HT-29 (cell line): ENCODE measurements at places on chromosomes 6 and 20.

DNA sequence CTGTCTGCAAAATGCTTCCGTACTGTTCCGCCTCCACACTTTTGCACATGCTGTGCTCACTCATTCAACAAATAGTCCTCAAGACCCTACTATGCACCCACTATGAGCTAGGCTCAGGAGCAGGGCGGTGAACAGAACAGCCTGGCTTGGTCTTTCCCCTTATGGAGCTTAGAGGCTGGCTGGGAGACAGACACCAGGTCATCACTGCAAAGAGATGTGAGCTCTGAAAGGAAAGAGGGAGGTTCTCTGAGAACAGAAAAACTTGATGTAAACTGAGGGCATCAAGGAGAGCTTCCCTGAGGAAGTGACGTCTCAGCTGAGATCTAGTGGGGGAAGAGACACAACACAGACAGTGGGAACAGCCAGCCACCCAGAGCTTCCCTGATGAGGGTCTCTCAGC lies 31.0 kb upstream of the TGM2 start:
- no peak for DNase-seq

DNA sequence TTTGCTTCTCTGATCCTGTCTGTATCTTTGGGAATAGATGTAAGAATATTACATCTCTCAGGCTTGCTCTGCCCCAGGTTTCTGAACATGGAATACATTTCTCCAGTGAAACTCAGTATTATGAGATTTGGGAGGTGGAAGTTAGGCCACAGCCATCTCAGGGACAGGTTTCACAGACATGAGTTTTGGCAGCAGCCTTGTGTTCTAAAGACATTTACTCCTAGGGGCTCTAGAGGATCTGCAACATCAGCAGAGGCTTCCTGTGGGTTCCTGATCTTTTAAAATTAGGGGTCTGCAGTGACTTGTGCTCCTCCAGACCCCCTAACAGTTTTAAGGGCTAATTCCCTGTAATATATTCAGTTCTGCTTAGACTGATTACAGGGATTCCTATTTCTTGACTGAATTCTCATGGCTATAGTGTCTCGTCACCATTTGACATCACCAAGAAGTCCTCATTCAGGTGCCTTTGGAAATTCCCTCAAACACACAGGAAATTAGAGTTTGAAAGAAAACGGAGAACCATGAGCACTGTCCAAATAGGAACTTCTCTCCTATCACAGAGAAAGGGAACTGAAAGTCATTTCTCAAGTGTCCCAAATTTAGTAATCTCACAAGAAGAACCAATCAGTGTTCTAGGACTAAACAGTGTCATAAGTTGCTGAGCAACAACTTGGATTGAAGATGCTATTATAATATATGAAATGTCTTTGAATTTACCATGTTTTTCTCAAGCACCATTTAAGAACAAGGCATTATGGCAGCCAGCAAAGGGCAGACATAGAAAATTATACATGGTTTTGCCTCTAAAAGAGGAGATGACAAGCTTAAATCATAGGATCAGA lies 2.5 kb upstream of the HLA-DRA start:
- no peak for DNase-seq

- DNase-seq: peak; percentile 52
These were observed 97.0 kb upstream of the MAN1A1 start for GRCh38 chr6:119446609-119447008.

DNA sequence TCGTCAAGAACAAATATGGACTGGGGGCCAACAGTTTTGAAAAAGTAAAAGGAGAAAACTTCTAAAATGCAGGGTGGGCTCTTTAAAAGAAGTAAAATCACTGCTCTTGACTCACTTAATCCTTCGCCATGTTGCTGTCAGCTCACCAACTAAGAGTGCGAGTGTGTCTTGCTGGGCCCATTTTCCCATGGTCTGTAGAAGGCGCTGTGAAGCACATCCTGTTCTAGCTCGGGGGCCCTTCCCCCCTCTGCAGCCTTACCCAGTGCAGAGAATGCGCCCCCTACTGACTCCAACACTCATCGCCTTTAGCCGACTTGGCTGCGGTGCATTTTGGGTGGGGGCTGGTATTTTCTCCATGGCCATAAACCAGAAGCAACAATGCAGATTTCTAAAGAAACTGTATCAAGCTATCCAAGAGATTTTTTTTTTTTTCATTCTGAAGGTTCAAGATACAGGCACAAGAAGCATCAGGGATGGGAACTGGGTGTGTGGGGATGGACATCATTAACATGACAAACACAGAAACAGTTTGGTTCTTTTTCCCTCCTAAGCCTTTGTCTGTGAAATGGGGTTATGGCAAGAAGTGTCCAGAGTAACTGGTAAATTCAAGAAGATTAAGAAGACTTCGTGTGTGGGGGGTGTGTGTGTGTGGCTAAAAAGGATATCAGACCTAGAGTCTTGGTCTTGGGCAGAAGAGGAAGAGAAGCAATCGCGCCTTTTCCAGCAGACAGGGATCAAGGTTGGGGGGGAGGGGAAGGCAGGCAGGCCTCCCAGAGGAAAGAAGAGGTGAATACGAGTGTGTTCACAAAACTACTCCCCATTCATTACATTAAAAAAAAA lies 1.7 kb downstream of the ADNP start:
- peak; percentile 98 for DNase-seq

DNA sequence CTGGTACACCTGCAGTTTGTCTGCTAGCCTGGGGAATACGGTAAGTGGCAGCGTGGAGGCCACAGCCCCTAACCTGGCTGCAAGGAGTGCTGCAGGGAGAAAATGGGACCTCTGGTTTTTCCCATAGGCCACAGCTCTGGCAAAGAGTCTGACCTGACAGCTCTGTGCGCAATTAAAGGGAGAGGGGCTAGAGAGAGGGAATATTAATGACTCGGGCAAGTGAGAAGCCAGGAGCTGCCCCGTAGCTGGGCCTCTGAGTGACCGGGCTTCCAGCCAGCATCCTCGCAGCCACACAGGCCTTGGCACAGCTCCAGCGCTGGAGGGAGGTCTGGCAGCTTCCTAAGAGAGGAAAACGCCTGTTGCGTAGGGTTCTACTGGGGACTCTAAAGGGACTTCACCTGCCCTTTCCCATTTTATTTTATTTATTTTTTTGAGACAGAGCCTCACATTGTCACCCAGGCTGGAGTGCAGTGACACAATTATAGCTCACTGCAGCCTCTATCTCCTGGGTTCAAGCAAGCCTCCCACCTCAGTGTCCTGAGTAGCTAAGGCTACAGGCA lies 18.2 kb upstream of the OCSTAMP start:
- DNase-seq: peak; percentile 61

DNA sequence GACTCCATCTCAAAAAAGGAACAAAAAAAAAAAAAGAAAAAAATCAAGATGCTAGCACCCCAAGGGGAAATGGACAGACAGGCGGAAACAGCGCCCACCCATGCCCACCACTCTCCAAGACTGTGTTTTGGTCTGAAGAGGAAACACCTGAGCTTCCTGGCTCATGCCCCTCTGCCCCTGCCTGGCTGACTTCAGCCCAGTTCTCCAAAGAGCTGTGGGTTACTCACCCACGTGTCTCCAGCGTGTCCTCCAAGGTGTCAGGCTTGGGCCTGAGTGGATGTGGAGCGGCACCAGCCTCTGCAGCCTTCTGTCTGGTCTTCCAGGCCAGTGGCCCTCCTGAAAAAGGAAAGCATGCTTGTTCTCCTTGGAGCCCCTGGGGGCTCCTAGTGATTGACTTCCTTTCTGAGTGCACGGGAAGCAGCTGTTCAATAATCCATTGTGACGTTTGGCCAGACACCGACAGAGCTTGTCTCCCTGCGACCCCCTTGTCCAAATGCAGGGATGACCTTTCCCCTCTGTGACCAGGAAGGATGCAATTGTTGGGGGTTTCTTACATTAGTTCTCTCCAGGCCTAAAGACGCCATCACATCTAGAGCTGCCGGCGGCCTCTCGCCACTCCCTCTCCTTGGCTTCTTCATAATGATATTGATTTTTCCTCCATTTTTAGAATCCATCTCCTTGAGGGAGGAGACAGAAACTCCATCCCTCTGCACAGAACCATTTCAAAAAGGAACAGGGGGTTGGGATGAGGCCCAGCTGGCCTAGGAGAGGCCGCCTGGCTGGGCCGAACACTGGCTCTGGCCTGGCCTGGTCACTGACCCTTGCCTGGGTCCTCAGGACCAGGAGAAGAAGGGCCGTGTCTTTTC lies 58.4 kb downstream of the ADNP start:
- DNase-seq: no peak

DNA sequence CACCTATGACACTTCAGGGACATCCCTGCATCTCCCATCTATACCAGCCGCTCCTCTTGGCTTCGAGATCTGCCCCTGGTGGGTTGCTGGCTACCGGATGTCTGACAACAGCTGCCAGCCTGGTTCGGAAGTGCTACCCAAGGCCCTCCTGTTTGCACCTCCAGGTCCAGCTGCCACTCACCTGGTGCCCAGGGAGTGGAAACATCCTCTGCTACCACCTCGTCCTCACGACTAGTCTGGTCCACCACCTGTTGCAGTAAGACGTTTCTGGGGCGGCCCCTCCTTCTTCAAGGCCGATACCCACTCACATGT lies 8.3 kb upstream of the PCMTD2 start:
- no peak for DNase-seq

DNA sequence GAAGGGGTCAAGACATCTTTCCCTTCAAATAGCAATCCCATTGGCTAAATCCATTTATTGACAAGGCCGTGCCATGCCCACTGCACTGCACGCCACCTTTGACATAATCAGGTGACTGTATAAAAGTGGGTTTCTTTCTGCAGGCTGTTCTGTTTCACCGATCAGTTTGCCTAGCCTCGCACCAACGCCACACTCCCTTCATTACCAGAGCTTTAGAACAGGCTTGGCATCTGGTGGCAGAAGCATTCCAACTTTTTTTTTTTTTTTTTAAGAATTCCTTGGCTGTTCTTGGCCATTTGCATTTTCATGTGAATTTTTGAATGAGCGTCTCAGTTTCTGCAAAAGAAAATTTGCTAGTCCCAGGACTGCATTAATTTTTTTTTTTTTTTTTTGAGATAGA lies 78.1 kb downstream of the PPP1R3G start:
- no peak for DNase-seq

GRCh38 chr6:17466707-17467106 lies 73.3 kb downstream of the CAP2 start:
- DNase-seq: no peak

DNA sequence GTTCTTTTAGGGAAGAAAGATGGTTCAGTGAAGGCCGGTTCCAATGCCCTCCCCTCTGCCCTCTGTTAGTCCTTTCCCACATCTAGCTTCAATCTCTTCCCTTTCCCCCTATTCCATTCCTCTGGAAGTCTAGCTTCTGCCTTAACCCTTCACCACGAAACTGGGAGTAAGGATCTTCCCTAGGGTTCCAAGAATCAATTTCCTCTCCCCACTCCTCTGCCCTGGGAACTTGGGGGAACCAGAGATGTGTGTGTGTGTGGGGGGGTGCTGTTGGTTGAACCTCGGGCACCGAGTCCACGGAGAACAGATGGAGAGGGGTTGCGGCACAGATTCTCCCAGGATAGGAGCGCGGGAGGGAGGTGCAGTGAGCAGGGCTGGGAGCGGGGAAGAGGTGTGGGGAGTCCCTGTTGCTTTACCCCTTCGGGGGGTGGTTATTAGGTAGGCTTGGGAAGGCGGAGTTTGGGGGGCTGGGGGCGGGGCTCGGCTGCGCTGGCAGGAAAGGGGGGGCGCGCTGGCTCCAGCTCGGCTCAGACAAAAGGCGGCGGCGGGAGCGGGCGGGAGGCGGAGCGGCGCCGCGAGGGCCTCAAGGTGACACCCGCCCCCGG lies at the start of gene TMEM151B:
Gene TMEM151B, plus strand, starts transcription at position 530 of the 605 bp plus-strand sequence. CDS start 293 bp downstream, outside the sequence.
- no peak for DNase-seq

GRCh38 chr20:38673725-38674091 lies 50.6 kb upstream of the SLC32A1 start:
- DNase-seq: no peak

DNA sequence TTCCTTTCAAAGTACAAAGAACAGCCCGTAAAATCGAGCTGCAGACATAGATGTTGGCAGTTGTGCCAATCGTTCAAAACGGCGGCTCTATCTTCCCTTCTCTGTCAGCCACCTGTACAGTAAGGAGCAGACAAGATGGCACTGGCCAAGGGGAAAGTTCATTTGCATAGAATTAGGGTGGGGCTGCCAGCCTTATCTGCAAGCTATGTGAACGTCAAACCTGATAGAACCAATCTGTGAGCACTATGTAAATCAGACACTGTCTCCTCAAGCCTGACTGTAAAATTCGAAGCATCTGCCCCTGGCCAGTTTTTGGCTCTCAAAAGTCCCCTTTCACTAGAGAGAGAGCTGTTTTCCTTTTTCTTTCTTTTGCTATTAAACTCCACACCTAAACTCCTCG lies 374.5 kb downstream of the EPM2A start:
- no peak for DNase-seq

DNA sequence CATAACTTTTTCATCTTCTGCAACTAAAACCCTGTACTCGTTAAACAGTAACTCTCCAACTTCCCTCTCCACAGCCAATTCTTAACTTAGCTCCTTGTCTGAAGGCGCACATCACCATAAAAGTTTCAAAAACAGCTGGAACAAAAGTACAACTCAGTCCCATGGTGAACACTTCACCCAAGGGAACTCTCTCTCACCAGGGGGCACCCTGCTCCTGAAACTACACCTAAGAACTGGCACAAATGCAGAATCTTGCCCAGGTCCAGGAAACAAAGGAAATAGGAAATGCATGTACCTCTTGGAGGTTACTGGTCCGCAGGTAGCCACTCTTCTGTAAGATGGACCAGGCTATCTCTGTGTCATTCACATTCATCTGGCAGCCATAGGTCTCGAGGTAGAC lies 6.6 kb downstream of the CDK5RAP1 start:
- DNase-seq: peak; percentile 44

DNA sequence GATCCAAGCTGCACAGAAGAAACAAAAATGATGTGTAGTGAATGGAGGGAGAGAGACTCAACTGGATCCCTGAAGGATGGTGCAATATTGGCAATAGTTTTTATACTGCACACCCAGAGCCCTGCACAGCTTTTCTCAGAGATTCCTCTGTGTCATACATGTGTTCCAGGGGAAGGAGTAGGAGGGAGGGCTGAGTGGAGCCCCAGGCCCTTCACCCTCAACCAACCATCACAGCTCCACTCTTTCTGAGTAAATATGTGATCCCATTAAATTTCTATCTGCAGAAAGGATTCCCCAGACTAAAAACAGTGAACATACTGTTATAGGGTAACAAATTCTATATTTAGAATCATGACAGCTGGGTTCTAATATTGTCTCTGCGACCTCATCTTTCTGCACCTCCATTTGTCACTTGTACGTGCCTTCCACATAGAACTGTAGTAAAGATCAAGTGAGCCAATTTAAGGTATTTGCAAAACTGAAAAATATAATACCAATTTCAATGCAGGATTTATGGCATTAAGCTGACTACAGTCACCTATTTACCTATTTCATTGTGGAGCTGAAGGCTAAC lies 421.4 kb upstream of the NRSN1 start:
- DNase-seq: no peak
